Cardiac muscle cell (in vitro differentiated cells and primary cell): ENCODE measurements at places on chromosomes 5 and 9. TPM values are rescaled to one million over a fixed set of nuclear protein-coding genes. Genes with fewer than 3 reads are reported as not detected.

DNA sequence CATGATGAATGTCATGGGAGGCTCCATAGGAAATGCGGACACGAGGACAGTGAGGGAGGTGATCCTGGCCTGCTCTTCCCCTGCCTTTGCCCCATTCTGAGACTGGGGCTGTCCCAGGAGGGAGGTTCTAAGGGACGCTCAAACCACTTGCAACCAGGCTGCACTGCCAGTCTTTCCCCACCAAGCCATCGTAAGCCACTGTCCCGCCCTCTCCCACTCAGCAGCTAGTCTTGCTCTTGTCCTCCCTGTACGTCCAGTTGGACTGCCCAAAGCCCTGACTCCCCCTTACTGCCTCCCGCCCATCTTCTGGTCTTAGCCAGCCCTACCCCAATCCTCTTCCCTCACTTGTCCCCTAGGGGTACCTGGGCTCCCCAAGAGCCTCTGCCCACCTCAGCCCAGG, 115.7 kb downstream of the FSTL4 start:
- DNase-seq: no peak

DNA sequence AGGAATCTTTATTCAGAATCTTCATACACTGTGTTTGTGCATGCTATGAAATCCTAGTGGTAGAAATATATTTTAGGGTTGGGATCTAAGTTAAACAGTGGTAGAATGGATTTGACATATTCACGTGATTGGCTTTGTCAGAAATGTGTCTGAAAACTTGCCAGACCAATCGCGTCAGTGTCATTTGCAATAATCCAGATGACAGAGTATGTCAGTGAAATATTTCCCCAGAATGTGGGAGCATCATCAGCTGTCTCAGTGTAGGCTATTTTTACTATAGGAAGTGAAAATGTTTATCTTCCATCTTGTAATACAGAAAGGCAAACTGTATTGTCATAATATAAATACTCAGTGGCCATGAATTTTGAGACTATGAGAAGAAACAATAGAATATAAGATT, 220.6 kb upstream of the EDIL3 start:
- no peak for DNase-seq

DNA sequence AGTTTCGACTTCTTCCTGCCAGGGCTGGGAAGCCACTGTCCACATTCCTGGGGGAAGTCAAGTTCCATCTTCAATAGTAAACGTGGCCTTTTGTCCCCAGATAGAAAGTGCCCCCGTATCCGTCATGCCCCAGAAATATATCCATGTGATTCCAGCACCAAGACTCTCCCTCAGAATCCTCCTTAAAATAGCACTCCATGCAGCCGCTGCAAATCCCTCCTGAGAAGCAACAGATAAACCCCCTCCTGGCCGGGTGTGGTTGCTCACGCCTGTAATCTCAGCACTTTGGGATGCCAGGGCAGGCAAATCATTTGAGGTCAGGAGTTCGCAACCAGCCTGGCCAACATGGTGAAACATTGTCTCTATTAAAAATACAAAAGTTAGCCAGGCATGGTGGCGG, 126.1 kb downstream of the OLFM1 start:
- DNase-seq: peak; percentile 40

GRCh38 chr9:69918322-69918721, 97.7 kb downstream of the CFAP95 start:
- no peak for DNase-seq

PCDHB3 gene
- total RNA-seq: 5.6 and 8.9 TPM in 2 replicates

DNA sequence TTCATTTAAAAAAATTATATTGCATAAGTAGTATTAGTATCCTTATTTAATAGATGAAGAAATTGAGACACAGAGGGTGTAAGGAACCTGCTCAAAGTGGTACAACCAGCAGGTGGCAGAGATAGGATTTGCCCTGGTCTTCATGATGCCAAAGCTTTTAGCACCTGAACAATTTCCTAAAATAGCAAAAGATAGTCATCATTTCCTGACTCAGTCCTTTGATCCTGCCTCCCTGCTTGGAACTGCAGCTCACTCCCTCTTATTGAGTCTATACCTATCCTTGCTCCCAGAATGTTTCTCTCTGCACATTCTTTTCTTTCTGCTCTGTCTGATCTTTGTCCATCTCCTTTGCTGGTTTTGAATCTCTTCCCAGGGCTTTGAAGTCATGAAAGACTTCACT, 155.8 kb downstream of the FRMD3 start:
- DNase-seq: no peak

GRCh38 chr9:27590651-27591050, 17.4 kb upstream of the C9orf72 start:
- no peak for DNase-seq

ZNF454 gene
- 0.92 TPM in 1 of 2 replicates, not detected in the other for total RNA-seq
